Stimulated activated CD8-positive, alpha-beta memory T cell treated with anti-CD3 and anti-CD28 coated beads, Interleukin-7, amount 100 ng/mL, for 1 hour (primary cell): ENCODE measurements at places on chromosomes 5 and 9.

DNA sequence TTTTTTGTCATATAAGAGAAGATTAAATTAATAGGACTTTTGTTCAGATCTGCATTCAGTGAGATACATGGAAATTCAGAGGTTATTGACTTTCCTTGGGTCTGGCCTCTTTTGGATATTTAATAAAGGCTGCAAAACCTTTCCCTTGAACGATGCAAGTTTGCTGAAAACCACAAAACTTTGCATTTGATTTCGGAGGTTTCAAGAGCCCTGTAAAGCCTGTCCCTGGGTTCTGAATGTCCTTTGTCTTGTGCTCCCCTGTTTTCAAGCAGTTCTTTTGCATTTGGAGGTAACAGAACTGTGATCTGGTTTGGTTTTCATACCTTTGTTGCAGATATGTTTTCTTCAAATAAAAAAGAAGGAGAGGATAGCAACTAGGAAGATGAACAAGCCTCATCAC lies 188.1 kb upstream of the DMRT1 start:
- DNase-seq: no peak

GRCh38 chr5:157294407-157295091 lies 28.6 kb downstream of the CYFIP2 start:
- DNase-seq: no peak

DNA sequence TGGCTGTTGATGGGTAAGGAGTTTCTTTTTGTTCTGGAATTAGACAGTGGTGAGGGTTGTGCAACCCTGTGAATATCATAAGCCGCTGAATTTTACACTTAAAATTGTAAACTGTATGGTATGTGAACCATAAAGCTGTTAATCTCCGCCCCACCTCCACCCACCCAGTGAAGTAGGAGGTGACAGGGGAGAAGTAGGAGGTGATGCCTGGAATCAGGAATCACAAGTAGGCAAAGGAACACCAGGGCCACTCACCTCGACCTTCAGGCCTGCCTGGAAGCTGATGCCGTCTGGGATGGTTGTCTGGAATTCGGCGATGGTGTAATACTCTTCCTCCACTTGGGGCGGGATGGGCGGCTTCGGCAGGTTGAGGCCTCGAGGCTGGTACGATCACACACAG lies 62.3 kb upstream of the UBTD2 start:
- no peak for DNase-seq

DNA sequence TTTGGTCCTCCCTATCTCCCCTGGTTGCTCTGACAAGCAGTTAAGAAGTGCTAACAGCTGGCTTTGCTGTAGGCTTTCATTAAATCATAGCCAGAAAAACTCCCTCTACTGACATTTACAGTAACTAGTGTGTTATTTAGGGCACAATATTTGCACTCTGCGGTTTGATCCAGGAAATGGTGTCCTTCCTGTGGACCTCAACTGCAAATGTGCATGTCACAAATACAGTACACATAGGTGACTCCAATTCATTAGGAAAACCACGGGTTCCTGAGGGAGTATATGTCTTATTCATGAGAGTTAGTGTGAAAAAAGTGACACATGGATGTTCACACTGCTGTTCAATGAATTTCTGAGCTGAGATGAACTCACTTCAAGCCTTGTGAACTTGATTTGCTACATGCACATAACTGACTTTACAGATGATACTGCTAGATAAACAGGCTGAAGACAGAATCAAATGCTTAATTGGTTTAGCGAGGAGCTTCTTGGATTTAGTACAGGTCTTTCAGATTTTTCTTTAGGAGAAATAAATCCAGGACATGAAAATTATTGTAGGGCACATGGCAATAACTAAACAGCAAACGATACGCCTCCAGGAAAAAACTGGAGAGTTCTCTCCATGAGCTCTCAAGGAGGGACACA lies 281.5 kb downstream of the EFNA5 start:
- DNase-seq: no peak

DNA sequence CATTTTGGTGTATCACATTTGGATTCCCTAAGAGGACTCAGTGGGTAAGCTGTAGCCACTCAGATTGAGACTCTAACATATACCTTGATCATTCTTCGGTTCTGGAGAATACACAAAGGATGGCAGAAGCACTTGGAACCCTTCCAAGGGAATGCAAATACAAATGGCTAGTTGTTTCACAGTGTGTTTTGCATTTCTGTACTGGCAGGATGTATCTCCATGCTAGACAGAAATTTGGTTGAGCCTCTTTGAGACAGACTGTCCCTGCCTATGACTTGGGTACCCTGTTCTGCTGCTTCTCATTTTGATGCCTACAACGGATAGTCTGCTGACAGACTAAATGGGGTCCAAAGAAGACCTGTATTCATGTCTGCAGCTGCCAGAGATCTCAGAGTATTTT lies 273.5 kb downstream of the TMEM38B start:
- DNase-seq: no peak

- DNase-seq: no peak
Measured at GRCh38 chr5:156330141-156330870, 3.3 kb downstream of the SGCD start.
